ENCODE measurements at places on chromosomes 4 and X.

GRCh38 chr4:122903766-122904288 lies 18.6 kb downstream of the NUDT6 start:
- DNase-seq = no peak

DNA sequence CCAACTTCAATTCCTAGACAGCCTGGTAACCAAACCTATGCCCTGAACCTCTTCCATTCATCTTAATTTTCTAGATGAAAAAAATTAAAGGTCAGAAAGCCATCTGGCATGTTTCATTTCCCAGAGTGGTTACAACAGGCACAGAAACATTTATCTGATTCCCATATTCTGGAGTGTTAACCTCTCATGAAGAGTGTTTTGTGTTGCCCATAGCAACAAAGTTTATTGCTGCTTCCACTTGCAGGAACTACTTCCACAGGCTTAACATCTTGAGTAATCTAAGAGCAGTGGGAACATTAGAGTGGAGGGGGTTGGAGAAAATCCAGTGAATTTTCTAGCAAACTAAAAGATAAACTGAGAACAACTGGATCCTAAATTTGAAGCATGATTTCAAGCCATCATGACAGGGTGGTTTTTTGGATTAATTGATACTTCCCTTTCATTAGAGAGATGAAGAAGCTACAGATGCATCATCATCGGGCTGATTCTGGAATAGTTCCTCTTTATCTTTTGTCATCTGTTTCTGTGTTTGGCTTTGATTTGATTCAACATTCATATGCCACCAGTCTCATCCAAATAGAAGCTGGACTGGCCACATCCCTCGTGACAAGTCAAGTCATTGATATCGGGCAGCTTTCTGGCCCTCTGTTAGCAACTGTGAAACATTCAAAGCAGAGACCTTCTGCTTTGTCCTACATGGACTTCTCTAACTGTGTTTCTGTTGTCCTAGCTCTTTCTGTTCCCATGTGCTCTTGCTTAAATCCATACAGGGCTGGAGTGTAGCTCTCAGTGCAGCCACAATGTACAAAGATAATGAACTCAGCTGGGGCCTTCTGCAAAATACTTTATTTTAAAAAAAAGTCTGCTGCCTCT lies 167.3 kb downstream of the MID1IP1 start:
- DNase-seq = no peak

- DNase-seq = no peak
Measured at GRCh38 chr4:74873545-74874301, 59.2 kb upstream of the PARM1 start.

- DNase-seq = no peak
Measured at GRCh38 chr4:113009461-113009860, 40.0 kb upstream of the ANK2 start.

- DNase-seq = no peak
Measured at GRCh38 chr4:163620738-163621137, 126.2 kb downstream of the TMA16 start.

- DNase-seq = no peak
Measured at GRCh38 chr4:24745172-24745895, 50.0 kb upstream of the SOD3 start.
